Right lobe of liver (tissue), 6 donors: ENCODE measurements at places on chromosomes 12 and 14. TPM values are rescaled to one million over a fixed set of nuclear protein-coding genes. Genes with fewer than 3 reads are reported as not detected.

The HSPB8 gene
- 2.1 TPM for total RNA-seq

GRCh38 chr14:36935976-36936678 lies 236.3 kb downstream of the SLC25A21 start:
- no peak for DNase-seq

DNA sequence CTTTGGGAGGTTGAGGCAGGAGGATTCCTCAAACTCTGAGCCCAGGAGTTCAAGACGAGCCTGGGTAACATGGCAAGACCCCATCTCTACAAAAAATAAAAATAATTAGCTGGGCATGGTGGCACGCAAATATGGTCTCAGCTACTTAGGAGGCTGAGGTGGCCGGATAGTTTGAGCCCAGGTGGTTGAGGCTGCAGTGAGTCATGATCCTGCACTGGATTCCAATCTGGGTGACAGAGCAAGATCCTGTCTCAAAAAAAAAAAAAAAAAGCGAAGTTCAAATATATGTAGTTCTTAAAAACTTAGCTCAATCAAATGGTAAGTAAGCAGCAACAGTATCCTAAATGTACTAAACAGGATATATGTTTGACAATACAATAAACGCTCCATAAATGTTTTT lies 85.5 kb upstream of the SSTR1 start:
- no peak for DNase-seq

GRCh38 chr14:93010522-93011140 lies 87.7 kb downstream of the CHGA start:
- no peak for DNase-seq

DNA sequence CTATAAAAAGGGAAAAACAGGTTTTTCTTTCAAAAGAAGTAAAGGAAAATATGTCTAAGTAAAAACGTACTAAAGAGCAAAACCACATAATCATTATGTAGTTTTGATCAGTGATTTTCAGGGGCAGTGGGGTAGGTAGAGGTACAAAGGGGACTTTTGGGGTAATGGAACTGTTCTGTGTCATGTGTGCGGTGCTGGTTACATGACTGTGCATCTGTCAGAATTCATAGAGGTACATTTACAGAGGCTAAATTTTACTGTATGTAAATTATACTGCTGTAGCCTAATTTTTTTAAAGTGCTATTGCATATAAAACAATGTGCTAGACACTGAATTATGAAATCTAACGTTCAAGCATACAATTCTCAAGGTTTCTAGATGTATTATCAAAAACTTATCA lies 2.0 kb downstream of the ESR2 start:
- no peak for DNase-seq

The TDP1 gene
- 6.7 TPM for total RNA-seq

The SDR9C7 gene
- not detected for total RNA-seq

DNA sequence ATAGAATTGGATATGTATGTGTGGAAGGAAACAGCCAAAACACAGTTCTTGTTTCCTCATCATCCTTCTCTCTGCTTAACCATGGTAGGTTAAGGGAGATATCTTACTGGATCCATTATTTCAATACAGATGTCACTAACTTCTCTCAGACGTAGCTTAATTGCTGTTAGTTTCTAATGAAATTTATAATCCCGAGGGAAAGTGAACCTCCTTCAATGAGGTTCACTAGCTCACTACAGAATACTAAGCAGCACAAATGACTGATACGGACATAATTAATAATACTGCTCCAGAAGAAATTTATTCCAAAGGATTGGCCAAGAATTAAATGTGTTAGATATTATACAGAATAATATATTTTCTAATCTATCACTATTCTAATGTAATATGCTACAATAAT lies 28.6 kb upstream of the PTPRO start:
- DNase-seq: no peak

- no peak for DNase-seq
These were observed 22.7 kb upstream of the ANKRD9 start for GRCh38 chr14:102532204-102532658.

- no peak for DNase-seq
These were observed 95.0 kb upstream of the OTX2 start for GRCh38 chr14:56905282-56905681.

- no peak for DNase-seq
These were observed 8.3 kb upstream of the WSCD2 start for GRCh38 chr12:108120863-108121165.

The CLEC4C gene
- total RNA-seq: not detected

DNA sequence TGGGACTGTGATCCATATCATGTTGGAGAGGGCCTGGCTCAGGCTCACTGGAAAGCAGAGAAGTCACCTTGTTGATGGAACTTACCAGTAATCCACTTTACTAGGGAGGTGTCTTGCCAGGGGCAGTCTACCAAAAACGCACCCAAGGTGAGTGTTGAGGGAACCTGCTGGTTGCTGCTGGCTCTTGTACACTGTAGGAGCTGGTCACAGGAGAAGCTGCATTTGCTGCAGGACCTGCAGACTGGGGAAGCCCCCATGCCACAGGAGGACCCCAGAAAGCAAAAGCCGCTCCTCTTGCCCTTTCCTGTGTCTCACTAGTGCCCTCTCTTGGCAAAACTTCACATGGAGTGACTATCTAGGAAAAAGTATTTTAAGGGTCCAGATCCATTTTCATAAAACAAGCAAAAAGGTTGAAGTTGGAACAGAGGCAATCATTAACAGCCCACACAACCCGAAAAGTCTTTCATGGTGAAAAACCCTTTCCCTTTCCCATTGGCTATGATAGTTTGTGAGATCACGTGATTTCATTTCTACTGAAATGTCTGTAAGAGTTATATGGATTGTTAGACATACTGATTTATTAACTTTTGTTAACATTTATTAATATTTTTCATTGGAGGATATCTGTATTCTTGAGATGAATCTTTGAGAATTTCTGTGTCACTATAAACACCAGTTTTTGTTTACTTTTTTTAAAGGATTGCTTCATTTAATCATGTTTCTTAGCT lies 59.2 kb downstream of the RASSF8 start:
- DNase-seq: peak; percentile 46

DNA sequence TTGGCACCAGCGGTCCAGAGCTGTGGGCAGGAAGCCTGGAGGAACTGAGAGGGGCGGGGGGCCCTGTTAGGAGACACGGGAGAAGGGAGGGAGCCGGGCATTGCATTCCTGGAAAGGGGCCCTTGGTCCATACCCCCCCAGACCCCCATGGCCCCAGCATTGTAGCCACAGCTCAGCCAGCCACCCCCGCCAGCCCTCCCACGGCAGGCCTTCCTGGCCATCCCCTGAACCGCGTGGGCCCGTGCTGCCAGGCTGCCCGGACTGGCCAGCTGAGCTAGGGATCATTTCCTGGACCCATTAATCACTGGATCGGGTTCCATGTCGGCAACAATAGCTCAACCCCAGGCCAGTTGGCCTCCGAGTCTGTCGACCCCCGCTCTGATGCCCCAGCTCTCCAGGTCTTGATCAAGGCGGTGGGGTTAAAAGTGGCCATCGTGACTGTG lies 39.8 kb upstream of the DIO3 start:
- DNase-seq: no peak

DNA sequence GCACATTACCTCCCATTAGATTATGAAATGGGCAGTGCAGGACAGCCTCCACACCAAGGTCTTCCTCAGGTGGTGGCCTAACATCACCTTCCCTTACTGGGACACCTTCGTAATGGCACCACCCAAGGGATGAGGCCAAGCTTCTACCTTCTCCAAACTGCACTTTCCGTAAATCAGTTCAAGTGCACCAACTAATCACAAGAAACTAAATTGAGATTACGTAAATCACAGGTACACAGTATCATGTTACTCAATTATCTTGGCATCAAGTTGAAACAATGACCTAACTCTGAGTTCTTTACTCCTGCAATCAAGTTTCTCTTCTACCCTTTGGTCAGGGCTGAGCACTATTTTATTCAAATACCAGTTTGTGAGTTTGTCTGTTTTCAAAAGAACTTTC lies 13.8 kb downstream of the SLC41A2 start:
- peak; percentile 77 for DNase-seq

The TMEM121 gene
- total RNA-seq: 0.74 TPM

DNA sequence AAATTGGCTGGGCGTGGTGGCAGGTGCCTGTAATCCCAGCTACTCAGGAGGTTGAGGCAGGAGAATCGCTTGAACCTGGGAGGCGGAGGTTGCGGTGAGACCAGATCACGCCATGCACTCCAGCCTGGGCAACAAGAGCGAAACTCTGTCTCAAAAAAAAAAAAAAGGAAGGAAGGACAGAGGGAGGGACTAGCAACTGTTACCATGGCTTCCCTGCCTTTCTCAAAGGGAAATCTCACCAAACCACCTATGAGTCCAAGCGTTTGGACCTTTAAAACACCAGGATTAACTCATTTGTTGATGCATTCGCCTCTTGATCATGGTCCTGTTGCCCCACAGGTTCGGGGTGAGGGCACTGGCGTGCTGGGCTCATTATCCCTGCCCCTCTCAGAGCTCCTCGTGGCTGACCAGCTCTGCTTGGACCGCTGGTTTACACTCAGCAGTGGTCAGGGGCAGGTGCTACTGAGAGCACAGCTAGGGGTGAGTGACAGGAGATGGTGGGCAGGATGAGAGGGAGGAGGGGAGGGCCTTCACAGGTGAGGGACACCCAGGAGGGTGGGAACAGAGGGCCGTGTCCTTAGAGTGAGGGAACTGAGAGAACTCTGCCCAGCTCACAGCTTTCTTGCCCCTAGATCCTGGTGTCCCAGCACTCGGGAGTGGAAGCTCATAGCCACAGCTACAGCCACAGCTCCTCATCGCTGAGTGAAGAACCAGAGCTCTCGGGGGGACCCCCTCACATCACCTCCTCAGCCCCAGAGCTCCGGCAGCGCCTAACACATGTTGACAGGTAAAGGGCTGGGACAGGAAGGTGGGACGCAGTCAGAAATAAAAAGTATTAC lies 10.2 kb upstream of the MYL6B start:
- DNase-seq: no peak
